Activated naive CD8-positive, alpha-beta T cell treated with anti-CD3 and anti-CD28 coated beads for 36 hours (primary cell): ENCODE measurements at places on chromosomes 7 and 10.

GRCh38 chr7:154863766-154864522, 139.0 kb downstream of the PAXIP1 start:
- no peak for DNase-seq

GRCh38 chr7:31079824-31080511, 27.9 kb downstream of the ADCYAP1R1 start:
- no peak for DNase-seq

DNA sequence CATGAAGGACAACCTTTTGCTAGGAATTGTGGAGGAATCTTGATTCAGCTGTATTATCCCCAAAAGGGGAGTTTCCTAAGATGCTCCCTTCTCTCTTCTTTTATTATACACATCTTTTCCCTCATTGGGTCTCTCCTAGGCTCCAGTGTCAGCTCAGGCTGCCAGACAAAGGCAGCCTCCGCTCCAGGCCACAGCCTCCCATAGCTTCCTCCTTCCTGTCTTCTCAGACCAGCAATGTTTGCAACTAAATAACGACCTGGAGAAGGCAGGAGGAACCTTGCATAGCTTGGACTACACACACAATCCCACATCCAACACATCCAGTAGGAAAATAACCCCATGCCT, 12.3 kb downstream of the SFXN3 start:
- DNase-seq: no peak

DNA sequence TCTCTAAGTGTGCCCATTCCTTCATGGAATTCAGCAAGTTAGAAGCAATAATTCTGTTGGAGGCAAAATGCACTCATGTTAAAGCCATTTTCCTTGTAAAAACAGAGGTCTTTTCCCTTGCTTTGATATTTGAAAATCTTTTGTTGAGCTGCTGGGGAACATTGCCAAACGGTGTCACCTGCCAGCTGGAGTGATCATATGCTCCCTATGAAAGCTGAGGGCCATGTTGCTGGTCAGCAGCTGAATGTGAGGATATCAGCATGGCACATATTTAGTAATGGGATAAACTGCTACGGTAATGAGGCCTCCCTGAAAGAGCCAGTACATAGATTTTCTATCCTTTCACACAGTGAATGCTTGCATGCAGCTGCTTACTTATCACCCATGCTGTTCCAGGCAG, 224.3 kb downstream of the THSD7A start:
- DNase-seq: no peak

DNA sequence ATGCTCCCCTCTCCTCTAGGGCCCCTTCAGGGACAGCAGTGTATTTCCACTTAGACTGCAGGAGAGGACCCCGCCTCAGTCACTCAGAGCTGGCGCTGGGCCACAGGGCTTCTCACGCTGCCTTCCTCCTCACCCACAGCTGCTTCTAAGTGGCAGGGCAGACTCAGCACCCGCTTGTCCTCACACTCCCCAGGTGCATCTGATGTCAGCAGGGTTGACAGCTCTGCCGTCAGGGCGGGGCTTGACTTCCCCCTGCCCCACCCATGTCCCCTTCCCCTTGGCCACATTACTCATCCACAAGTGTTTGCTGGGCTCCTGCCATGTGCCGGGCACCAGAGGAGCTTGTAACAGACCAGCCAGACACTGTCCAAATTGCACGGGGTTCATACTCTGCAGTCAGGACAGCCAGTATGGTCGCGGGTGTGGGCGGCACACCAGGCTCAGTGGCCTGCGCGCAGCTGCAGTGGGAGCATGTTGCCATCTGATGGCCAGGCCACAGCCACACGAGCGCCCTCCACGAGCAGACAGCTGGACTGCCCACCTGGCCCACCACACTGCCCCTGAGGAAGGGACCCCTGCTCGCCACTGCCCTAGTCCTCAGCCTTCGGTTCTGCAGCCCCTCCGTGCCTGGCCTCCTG, 29.3 kb upstream of the TTYH3 start:
- no peak for DNase-seq

GRCh38 chr7:91883676-91884362, 3.3 kb upstream of the MTERF1 start:
- DNase-seq: no peak

DNA sequence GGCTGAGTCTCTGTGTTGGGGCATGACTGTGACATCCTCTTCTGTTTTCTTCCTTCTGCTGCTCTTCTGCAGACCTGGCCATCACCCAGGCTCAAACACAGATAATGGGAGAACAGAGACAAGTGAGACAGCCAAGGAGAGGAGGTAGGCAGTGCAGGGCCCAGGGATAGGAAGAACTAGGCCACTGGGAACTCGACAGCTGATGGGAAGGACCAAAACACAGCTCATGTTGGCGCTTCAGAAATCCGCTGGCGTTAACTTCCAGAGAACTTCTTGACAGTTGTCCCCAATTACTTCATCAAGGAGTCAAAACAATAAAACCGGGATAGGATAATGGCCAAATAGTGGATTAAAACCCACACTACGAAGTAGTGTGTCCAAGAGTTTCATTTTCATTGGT, 97.0 kb upstream of the PALS2 start:
- DNase-seq: no peak

- DNase-seq: no peak
Observed at GRCh38 chr7:99095698-99096097, 48.2 kb downstream of the SMURF1 start.

- no peak for DNase-seq
Observed at GRCh38 chr10:71998840-71999194, 34.6 kb downstream of the CHST3 start.

- DNase-seq: no peak
Observed at GRCh38 chr10:20990604-20991003, 93.5 kb upstream of the NEBL start.

DNA sequence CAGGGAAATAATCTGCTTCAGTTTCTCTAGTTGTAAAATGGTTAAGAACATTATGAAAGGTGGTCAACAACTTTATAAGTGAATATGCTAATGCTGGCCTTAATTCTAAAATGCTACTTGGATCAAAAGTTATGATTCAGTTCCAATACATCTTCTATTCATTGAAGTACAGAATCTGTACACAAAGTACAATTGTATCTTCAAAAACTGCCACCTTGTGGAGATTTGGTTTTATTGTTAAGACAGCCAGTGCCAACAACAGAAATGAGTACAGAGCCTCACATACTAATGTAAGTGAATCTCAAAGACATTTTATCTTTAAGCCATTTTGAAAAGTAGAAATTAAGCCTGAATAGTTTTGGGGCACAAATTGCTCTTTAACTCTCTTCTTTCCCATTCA, 194.0 kb downstream of the CFTR start:
- DNase-seq: no peak

- no peak for DNase-seq
Observed at GRCh38 chr10:114471906-114472876, 67.9 kb upstream of the AFAP1L2 start.

GRCh38 chr10:21530168-21530567, 3.9 kb upstream of the MLLT10 start:
- DNase-seq: no peak

- DNase-seq: no peak
Observed at GRCh38 chr10:124174071-124174566, 80.7 kb upstream of the CHST15 start.

GRCh38 chr7:153657182-153657800, 394.9 kb upstream of the DPP6 start:
- no peak for DNase-seq

DNA sequence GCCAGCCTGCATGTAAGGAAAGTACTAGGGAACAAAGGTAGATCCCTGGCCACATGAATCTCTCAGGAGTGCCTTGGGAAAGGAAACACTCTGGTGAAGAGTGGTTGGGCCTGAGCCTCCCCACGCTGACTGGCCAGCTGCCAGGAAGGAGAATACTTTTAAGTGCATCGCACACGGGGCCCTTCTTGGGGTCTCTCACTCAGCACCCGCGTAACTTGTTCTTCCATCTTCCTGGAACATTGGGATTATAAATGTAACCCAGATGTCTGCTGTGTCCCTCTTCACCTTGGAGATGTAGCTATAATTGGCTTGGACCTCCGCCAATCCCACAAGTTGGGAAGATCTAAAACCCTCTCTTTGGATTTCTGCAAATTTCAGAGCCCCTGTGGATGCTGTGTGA, 4.4 kb upstream of the GLI3 start:
- DNase-seq: no peak

DNA sequence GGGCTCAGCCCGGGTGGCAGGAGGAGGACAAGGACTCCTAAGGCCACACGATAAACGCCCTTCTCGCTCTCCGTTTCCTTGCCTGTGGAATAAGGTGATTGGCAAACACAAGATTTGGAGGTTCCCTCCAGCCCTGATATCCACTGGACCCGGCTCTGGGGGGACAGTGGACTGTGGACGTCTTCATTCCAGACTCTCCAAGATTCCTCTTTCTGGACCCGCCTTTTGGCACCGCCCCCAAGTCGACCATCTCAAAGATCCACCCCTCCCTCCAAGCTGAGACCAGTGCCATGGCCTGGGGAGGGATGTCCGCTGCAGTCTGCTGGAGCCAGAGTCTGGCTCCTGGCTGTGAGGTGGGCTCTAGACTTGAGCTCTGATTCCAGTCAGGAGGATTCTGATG, 23.6 kb downstream of the ZNF783 start:
- DNase-seq: no peak

- no peak for DNase-seq
Observed at GRCh38 chr7:99143521-99143852, 421 bp downstream of the SMURF1 start.

GRCh38 chr7:133040674-133041073, 41.2 kb downstream of the CHCHD3 start:
- no peak for DNase-seq

DNA sequence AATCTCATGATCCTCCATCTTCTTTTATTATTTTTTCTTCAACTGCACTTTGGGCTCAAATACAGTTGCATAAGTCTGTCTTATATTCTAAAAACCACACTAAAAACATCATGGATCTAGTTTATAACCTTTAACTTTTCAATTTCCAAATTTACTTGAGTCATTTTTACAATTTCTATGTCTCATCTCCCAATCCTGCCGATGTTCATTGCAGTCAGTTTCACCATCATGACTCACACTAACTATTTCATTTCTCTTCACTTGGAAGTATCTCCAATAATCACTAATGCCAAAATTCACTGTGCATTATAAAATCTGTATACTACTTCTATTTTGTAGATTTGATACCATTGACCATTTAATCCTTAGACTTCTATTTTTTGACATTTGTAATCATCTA, 806.9 kb upstream of the SORCS1 start:
- DNase-seq: no peak

- no peak for DNase-seq
Observed at GRCh38 chr7:12139416-12139815, 71.7 kb upstream of the TMEM106B start.

GRCh38 chr10:26221541-26221940, 5.0 kb downstream of the GAD2 start:
- no peak for DNase-seq

GRCh38 chr10:132113766-132114365, 48.1 kb downstream of the JAKMIP3 start:
- DNase-seq: no peak
